T-cell (primary cell): ENCODE measurements at places on chromosomes 12 and 14. TPM values are rescaled to one million over a fixed set of nuclear protein-coding genes. Genes with fewer than 3 reads are reported as not detected.

- H3K27me3 ChIP-seq = no peaks in the 10 kb centered on the region
- H3K27ac ChIP-seq = no peak overlapping the region
- H3K4me1 ChIP-seq = no peaks in the 10 kb centered on the region
- no peaks in the 10 kb centered on the region for H3K36me3 ChIP-seq
These were observed 175.0 kb upstream of the LMNTD1 start for GRCh38 chr12:25728056-25728595.

DNA sequence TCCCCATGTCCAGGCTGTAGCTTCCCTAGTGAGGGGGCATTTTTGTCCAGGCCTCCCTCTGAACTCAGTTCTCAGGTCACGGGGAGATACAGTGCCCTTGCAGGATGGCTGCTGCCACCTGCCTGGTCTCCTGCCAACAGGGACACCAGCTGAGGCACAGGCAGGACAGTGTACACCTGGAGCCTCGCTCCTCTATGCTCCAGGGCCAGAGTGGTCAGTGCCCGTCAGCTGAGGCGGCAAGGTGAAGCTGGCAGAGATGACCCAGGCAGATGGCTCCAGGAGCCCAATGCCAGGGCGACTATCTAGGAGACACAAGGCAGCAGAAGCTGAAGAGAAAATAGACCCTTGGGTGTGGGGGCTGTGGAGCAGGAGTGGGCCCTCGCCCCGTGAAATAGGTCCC lies 12.6 kb downstream of the TUBA1C start:
- H3K27me3 ChIP-seq = no peaks in the 10 kb centered on the region
- no peak overlapping the region for H3K27ac ChIP-seq
- DNase-seq = no peak
- peaks cover 12% of the 10 kb centered on the region for H3K36me3 ChIP-seq

- no peaks in the 10 kb centered on the region for H3K36me3 ChIP-seq
- no peaks in the 10 kb centered on the region for H3K27me3 ChIP-seq
- H3K4me1 ChIP-seq = no peaks in the 10 kb centered on the region
- H3K4me3 ChIP-seq = no peak overlapping the region
These were observed 25.1 kb downstream of the MOK start for GRCh38 chr14:102279688-102280348.

- H3K27ac ChIP-seq = no peak overlapping the region
- no peak overlapping the region for H3K4me3 ChIP-seq
- no peak for DNase-seq
- no peaks in the 10 kb centered on the region for H3K36me3 ChIP-seq
These were observed 341.2 kb upstream of the DCN start for GRCh38 chr12:91523831-91524230.

- no peak for DNase-seq
- H3K27me3 ChIP-seq = no peaks in the 10 kb centered on the region
- no peak overlapping the region for H3K27ac ChIP-seq
- no peaks in the 10 kb centered on the region for H3K36me3 ChIP-seq
- no peaks in the 10 kb centered on the region for H3K4me1 ChIP-seq
These were observed 85.2 kb upstream of the MAX start for GRCh38 chr14:65187421-65188049.

- H3K27me3 ChIP-seq = no peaks in the 10 kb centered on the region
- H3K27ac ChIP-seq = no peak overlapping the region
- peaks cover 2% of the 10 kb centered on the region for H3K36me3 ChIP-seq
- no peak overlapping the region for H3K4me3 ChIP-seq
- DNase-seq = no peak
These were observed 14.5 kb upstream of the CERS5 start for GRCh38 chr12:50181691-50182090.

DNA sequence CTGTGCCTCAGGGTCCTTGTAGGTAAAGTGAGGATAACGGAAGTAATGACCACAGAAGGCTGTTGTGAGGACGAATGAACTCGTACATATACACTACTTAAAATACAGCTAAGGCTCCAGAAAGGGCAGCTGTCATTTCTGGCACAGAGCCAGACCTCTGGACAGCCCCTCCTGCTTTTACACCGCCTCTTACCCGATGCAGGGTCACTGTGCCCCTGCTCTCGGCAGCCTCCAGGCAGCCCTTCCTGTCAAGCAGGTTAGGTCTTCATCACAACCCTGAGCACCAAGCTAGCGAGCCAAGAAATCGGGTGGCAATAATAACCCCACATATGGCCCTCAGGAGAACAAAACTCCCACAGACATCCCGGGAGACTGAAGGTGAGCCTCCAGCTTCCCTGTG lies 8.5 kb downstream of the TMEM229B start:
- H3K27me3 ChIP-seq = no peaks in the 10 kb centered on the region
- no peak for DNase-seq
- H3K27ac ChIP-seq = no peak overlapping the region
- no peak overlapping the region for H3K4me3 ChIP-seq

- no peaks in the 10 kb centered on the region for H3K36me3 ChIP-seq
- H3K27ac ChIP-seq = no peak overlapping the region
- no peaks in the 10 kb centered on the region for H3K27me3 ChIP-seq
- no peak overlapping the region for H3K4me3 ChIP-seq
- no peaks in the 10 kb centered on the region for H3K4me1 ChIP-seq
These were observed 247.0 kb downstream of the PHLDA1 start for GRCh38 chr12:75784591-75784990.

- H3K4me1 ChIP-seq = no peaks in the 10 kb centered on the region
- H3K27me3 ChIP-seq = no peaks in the 10 kb centered on the region
- DNase-seq = no peak
- H3K27ac ChIP-seq = no peak overlapping the region
These were observed 96.2 kb downstream of the CIT start for GRCh38 chr12:119780786-119781434.

DNA sequence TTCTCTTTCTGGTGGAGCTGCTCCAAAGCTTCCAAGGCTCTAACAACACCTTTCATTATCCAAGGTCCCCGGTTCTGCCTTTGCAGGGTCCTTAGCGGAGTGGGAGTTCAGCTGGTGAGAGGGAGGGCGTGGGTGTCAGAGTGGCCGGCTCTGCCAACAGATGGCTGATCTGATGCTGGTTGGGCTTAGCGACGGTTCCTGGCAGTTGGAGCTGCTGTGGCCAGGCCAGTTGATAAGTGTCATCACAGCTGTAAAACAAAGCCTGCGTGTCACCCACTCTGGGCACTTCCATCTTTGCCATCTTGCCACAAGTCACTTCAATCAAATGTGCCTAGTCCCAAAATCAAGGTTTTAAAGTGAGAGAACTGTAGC lies 36.3 kb downstream of the RIN3 start:
- no peaks in the 10 kb centered on the region for H3K36me3 ChIP-seq
- no peak for DNase-seq
- H3K4me1 ChIP-seq = peaks cover 44% of the 10 kb centered on the region
- no peak overlapping the region for H3K27ac ChIP-seq
- H3K27me3 ChIP-seq = no peaks in the 10 kb centered on the region

DNA sequence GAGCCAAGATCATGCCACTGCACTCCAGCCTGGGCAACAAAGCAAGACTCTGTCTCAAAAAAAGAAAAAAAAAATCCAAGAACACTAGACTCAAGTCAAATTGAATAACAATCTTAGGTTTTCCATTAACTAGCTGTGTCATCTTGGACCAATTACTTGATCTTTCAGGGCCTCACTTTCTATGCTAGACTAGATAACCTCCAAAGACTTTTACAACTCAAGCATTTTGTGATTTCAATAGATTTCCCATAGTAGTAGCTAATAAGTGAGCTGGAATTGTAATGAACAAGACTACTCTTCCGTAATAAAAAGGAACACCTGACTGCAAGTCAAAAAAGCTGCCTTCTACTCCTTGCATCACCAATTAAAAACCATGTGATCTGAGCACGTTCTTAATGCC lies 127.0 kb upstream of the SSTR1 start:
- peaks cover 13% of the 10 kb centered on the region for H3K4me1 ChIP-seq
- no peaks in the 10 kb centered on the region for H3K36me3 ChIP-seq
- H3K27ac ChIP-seq = no peak overlapping the region
- H3K27me3 ChIP-seq = no peaks in the 10 kb centered on the region
- H3K4me3 ChIP-seq = no peak overlapping the region
- no peak for DNase-seq

- no peaks in the 10 kb centered on the region for H3K4me1 ChIP-seq
- H3K27ac ChIP-seq = no peak overlapping the region
- no peaks in the 10 kb centered on the region for H3K27me3 ChIP-seq
- H3K4me3 ChIP-seq = no peak overlapping the region
These were observed 144.2 kb downstream of the PAWR start for GRCh38 chr12:79546466-79547043.

GRCh38 chr14:105168496-105168978 lies at the start of gene JAG2:
Gene JAG2, minus strand, starts transcription at chr14:105168776. Its CDS starts 356 bp downstream, at chr14:105168420.
- no peak within 1 kb of the TSS for H3K27ac ChIP-seq
- no peak within 1 kb of the TSS for H3K4me3 ChIP-seq
- peak; percentile 34 for DNase-seq
- H3K36me3 ChIP-seq = no peaks in the 10 kb centered on the region

GRCh38 chr12:54016478-54016964 lies 7.7 kb downstream of the HOXC8 start:
- H3K4me3 ChIP-seq = no peak overlapping the region
- H3K4me1 ChIP-seq = peaks cover 43% of the 10 kb centered on the region
- DNase-seq = no peak
- peaks cover 93% of the 10 kb centered on the region for H3K27me3 ChIP-seq
- no peak overlapping the region for H3K27ac ChIP-seq
- H3K36me3 ChIP-seq = no peaks in the 10 kb centered on the region

DNA sequence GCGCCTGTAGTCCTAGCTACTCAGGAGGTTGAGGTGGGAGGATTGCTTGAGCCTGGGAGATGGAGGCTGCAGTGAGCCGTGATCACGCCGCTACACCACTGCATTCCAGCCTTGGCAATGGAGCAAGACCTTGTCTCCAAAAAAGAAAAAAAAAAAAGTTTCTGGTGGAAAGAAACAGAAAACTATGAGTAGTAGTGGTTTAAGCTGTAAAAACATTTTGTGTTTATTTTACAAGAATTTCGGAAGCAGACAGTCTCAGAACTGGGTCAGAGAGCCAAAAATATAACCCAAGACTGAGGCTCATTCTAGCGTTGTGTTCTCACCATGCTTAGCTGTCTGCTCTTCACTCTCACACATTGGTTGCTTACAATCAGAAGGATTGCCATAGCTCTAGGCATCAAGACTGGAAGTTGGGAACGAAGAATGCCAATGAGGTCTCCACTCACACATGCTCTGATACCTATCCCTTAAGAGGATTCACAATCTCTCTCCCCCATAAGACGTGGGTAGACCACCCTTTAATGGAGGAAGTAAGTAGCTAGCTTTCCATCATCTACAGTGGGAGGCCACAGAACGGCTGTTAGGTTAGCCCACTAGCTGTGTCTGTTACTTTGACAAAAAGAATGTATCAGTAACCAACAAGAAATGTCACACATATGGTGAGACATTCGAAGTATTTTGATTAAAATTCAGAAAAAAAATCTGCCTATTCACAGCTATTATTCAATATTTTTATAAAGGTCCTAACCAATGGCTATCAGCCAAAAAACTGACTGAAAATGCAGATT lies 117.6 kb upstream of the RASSF8 start:
- H3K4me3 ChIP-seq = no peak overlapping the region
- H3K27me3 ChIP-seq = no peaks in the 10 kb centered on the region
- DNase-seq = no peak
- no peak overlapping the region for H3K27ac ChIP-seq

DNA sequence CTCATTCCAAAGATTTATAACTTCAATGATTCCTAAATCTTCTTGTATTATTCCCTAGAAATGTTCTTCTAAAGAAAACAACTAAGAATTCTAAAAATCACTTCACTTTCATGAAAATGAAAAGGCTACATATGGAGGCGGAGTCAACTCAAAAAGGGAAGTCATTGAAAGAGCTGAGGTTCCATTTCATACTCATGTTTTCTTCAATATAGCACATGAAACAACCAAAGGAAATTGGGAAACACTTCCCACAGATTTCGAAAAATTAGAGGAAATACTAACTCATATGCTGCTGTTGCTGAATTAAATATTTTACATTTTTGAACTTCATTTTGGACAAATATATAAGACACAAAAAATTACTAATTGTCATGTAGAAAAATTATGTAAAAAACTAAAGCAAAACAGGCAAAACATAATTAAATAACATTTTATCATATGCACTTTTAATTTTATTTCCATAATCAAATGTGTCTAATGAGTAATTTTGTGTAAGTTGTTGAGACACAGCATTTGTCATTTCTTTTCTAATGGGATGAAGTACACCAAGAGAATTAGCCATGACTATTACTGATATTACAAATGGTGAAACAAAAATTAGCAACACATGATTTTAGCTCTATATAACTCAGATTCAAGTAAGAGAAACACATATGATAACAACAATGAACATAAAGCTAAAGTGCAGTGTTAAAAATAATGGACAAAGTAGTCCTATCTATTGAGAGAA lies at the start of gene CD163:
TSS of gene CD163 (minus strand) at position 92 of the 730 bp plus-strand sequence. CDS start at position 5, 87 bp downstream.
- no peaks in the 10 kb centered on the region for H3K27me3 ChIP-seq
- H3K27ac ChIP-seq = no peak within 1 kb of the TSS
- H3K4me3 ChIP-seq = no peak within 1 kb of the TSS

DNA sequence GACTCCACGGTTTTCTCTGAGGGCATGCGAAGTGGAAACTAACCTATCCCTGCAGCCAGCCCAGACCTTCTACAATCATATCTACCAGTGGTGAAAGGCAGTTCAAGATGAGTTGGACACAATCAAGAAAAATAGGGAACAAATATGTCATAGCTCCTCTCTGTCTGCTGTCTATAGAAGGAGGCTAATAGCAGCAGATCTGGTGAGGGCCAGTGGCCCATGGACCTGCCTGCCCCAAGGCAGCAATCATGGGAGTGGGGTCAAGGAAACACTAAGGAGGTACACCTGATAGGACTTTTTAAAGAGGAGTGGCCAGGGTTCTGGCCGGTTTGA lies 149.5 kb downstream of the PRKCH start:
- no peak overlapping the region for H3K4me3 ChIP-seq
- peaks cover 58% of the 10 kb centered on the region for H3K36me3 ChIP-seq
- H3K4me1 ChIP-seq = peaks cover 54% of the 10 kb centered on the region
- H3K27me3 ChIP-seq = no peaks in the 10 kb centered on the region
- peak overlapping the region; percentile 83 for H3K27ac ChIP-seq

DNA sequence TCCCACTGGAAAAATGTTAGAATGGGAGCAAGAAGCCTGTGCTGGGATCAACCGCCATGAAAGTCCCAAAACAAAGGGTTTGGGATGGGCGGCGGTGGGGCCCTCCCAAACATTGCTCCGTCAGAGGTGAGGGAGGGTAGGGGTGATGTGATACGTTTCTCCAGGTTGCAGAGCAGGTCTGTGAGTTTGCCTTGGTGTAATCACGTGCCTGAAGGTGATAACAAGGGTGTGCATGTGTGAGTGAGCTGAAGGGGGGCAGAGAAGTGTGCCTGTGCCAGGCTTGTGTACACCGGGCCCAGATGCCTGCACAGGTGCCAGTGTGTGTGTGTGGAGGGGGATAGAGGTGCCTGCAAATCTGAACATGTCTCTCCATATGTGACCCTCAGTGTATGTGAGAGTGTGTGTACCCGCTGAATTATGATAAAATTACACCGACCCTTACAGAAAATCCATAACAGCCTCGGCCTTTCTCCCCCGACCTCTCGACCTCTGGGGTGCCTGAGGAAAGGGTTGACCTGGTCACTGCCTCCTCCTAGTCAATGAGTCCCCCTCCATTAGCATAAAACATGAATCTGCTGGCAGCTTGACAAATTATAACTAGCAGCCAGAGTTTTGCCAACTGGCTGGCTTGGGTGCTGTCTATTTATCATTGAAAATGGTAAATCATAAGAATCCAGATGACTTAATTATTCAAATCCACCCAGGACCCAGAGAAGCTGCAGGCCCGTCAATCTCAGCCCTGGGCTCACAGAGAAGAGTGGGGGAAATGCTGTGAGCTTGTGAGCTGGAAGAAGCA lies 55.6 kb downstream of the SMUG1 start:
- no peaks in the 10 kb centered on the region for H3K36me3 ChIP-seq
- H3K27ac ChIP-seq = no peak overlapping the region
- peaks cover 53% of the 10 kb centered on the region for H3K27me3 ChIP-seq
- no peak for DNase-seq

CCDC197 gene
- total RNA-seq = not detected

VAMP1 gene
- total RNA-seq = 64.6 TPM

CABP1 gene
- not detected for total RNA-seq

FGF6 gene
- not detected for total RNA-seq

KLHL33 gene
- 0.09 TPM for total RNA-seq
